Dorsolateral prefrontal cortex (tissue), 122 donors: ENCODE measurements at places on chromosomes 1 and 21.

DNA sequence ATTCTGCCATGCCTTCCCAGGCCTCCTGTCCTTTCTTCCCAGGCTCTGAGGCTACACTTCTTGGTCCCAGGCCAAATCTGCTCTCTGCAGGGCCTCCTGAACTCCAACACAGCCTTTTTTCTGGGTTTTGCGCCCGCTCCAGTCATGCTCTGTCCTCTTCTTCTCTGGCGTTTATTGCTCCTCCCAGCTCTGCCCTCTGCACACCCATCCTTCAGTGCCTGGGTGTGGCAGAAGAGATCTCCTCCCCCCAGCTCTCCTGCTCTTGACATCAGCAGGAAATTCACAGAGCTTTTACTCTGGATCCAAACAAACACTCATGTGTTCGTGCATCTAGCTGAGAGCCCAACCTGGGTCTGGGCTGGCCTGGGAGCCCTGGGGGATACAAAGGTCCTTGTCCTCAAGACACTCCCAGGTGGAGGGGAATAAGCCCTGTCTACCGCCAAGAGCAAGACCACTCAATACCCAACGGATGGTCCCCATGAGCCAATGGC is 22.9 kb upstream of the EPS8L3 start:
- peak; percentile 37 for DNase-seq

DNA sequence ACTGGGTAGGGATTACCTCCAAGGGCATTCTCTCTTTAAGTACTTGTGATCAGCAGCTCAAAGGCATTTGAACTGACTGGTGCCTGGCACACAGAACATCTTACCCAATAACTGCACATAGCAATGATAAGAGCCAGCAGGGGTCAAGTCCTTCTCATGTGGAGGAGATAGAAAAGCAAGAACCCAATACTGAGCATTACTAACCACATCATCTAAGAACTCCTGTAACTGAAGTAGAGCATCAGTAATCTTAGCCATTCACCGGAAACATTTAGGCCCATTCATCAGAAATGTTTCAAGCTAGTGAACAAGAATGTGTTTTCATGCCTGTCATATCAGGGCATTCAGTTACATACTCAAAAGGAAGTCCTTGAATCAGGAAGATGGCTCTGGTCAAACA is 33.6 kb upstream of the THEM4 start:
- DNase-seq: no peak

- DNase-seq: no peak
Measured at GRCh38 chr1:94654031-94654430, 112.5 kb upstream of the F3 start.

DNA sequence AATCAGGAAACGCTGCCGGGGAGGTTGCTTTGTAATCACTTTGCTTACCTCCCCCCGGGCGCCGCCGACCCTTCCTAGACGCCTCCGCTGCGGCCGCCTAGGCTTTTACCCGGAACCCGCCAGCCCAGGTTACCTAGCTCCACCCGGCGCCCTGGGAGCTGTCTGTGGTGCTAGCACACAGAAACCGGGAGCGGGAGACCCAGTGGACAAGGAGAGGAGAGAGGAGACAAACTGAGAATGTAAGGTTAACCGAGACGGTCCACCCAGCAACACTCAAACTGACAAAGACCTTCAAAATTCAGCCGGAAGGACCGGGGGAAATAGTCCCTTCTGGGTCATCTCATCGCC is 9.8 kb downstream of the BARHL2 start:
- DNase-seq: no peak

GRCh38 chr1:221468546-221468945 is 273.3 kb downstream of the DUSP10 start:
- no peak for DNase-seq

- no peak for DNase-seq
Measured at GRCh38 chr1:19346026-19346425, 33.9 kb downstream of the SLC66A1 start.

DNA sequence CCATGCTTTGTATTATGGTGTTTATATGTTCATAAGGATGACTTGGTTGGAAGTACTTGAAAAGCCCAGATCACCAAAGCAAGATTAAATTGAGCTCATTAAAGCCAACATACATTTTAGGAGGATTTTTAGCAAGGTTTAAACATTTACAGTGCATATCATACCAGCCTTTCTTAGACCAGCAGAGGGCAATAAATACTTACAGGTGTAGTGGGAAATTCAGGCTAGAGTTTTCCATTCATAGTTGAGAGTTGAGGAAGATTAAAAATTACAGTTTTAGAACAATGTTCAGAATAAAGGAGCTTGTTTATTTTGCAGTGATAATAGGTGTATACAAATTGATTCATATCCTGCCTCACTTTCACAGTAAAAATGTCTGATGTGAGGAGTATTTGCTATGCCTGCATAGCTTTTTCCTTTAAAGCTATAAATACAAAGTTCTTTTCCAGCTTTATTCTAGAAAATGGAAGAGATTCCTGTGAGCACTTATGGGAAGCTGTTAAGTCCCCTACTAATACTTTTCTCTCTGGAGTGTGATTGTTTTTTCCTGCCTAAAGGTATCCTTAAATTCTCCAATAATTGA is 35.3 kb downstream of the DTL start:
- no peak for DNase-seq

DNA sequence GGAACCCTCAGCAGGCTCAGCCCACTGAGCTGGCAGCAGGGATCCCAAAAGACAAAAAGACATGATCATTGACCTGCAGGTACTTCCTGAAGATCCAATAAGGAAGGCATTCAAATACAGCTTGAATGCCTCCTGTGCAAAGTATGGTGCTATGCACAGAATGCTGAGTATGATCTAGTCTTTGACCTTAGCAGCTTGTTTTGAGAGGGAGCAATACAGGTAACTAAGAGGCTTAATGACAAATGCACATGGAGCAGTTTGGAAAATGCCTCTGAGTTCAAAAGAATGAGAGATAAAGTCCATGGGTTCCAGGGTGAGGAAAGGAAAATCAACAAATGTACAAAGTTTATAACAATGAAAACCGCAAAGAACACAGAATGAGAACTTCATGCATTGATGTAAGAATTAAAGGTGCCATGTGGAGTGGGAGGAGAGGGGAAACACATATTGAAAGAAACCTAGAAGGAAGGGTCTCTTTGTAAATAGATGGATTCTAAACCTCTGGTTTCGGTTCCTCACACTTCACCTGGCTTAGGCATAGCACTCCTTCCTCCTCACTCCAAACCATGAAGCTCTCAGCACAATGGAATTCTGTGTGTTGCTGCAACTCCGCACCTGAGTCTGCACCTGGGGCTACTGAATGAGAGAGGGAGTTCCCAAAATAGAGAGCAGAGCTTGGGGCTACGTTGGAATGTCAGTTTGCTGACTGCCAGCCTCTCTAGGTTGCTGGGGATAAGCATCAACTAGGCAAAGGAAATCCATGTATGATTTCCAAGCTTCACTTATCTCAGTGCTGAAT is 77.6 kb downstream of the PLXNA2 start:
- no peak for DNase-seq

DNA sequence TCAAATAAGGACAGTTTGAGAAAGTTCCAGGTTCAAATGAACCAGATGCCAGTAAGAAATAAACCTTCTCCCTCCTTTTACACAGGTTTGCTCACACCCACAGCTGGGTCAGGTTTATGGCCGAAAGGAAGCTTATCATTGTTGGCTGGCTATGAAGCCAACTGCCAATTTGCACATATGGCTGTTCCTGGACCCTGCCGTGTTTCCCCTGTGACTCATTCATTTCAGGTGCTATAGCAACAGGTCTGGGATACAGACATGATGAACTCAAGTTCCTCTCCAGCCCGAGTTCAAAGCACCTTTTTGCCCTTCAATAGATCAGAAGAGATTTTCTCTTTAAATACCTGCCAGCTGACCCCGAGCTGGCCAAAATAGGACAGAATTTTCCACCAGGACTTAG is 134.4 kb upstream of the SMYD2 start:
- DNase-seq: no peak

DNA sequence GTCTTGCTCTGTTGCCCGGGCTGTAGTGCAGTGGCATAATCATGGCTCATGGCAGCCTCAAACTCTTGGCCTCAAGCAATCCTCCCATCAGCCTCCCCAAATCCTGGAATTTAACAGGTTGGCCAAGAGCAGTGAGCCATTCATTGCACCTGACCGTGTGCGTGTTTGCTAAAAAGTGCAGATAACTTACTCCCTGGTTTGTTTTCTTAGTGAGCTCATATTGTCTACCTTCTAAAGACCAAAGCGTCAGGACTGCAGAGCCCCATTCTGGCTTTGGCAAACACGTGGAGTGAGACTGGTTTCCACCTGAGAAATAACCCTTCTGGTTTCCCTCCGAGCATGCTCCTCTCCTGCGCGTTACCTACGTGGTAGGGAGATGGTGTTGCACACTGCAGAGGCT is 32.2 kb upstream of the CA6 start:
- no peak for DNase-seq

DNA sequence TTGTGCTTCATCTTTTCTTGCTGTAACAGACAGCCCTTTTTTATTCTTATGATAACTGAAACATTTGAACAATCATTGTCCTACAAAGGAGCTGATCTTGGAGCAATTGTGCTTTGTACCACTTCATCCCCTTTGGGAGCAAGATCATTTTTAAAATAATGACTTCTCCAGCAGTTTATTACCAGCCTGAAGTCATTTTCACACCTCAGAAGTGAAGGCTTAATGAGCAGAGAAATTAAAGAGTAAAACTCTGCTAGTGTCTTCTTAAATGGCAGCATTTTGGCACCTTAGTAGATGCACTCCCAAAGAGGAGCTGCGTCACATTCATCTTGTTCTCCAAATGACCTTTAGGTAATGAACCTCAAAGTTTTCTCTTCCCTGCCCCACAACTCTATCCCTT is 439.6 kb upstream of the CAMK1G start:
- DNase-seq: no peak

- no peak for DNase-seq
Measured at GRCh38 chr1:220991959-220992704, 112.9 kb downstream of the HLX start.

- DNase-seq: no peak
Measured at GRCh38 chr1:172345077-172345476, 75.4 kb upstream of the C1orf105 start.

DNA sequence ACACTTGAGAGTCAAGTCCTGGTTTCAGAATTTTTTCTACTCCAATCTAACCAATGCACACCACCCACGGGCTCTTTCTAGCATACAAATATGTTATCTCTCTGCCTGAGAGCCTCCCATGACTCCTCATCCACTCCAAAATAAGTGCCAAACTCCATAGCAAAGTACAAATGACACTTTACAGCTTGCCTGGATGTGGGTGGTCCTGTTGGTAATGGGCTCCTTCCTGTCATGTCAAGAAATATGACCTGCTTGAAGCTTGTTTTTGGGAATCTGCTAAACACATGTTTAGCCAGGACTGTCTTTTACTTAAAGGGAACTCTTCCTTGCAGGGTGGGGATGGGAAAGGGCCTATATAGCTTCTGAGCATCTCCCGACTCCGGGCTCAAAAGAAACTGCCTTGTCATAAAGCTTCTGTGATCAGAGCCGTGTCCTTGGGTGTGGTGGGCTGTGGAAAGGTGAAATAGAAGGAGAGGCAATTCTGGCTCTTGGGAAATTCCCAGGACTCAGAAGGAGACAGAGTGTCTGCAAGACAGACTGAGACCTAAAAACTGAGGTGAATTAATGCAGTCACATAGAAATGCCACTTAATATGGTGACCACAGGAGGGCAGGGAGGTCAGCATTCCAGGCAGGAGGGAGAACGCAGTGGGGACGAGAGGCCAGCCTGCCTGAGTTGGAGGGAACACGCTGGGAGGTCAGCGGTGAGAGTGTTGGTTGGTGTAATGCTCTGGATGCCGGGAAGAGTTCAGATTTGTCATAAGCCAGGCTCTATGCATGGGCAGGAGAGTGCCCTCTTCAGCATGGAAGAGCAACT is 6.1 kb upstream of the IGFN1 start:
- no peak for DNase-seq
